ENCODE measurements at places on chromosomes 13 and 19. TPM values are rescaled to one million over a fixed set of nuclear protein-coding genes. Genes with fewer than 3 reads are reported as not detected.

The ERICH6B gene
- total RNA-seq, result not detected

The LIM2 gene
- not detected for total RNA-seq

The BRME1 gene
- total RNA-seq, result 2.1 TPM

The IGSF23 gene
- not detected for total RNA-seq

The ZNF610 gene
- 4.3 TPM for total RNA-seq

The LGALS7 gene
- total RNA-seq, result 0.22 TPM

- H3K36me3 ChIP-seq, result no peaks in the 10 kb centered on the region
- peaks cover 23% of the 10 kb centered on the region for H3K4me1 ChIP-seq
- DNase-seq, result no peak
- peaks cover 81% of the 10 kb centered on the region for H3K27me3 ChIP-seq
- H3K27ac ChIP-seq, result no peak overlapping the region
- H3K4me3 ChIP-seq, result no peak overlapping the region
These were observed 2.0 kb downstream of the NPAS1 start for GRCh38 chr19:47021536-47022139.

GRCh38 chr19:31340042-31341025 lies 8.9 kb downstream of the TSHZ3 start:
- DNase-seq, result peak; percentile 71
- H3K4me1 ChIP-seq, result peaks cover 39% of the 10 kb centered on the region
- H3K27me3 ChIP-seq, result no peaks in the 10 kb centered on the region
- peaks cover 11% of the 10 kb centered on the region for H3K36me3 ChIP-seq

DNA sequence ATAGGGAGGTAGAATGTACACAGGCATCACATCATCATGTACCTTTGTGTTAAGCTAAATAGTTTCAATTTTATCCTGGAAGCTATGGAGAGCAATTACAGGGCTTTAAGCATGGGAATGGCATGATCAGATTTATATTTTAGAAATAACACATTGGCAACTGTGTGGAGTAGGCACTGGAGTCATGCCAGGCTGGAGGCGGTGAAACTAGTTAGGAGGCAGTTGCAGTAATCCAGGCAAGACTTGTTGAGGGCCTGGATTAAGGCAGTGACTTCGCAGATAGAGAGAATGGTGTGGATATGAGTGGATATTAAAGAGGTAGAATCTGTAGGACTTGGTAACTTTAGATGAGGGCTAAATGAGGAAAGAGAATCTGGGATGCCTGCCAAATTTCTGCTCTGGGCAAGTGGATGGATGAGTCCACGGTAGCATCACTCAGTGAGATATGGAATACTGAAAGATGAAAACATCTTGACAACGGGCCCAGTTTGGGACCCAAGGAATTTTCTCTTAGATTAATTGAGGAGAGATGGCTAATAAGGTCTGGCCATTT lies 506.2 kb downstream of the FGF9 start:
- no peaks in the 10 kb centered on the region for H3K36me3 ChIP-seq
- no peak overlapping the region for H3K4me3 ChIP-seq
- peak; percentile 34 for DNase-seq
- H3K27me3 ChIP-seq, result no peaks in the 10 kb centered on the region
- no peaks in the 10 kb centered on the region for H3K4me1 ChIP-seq

DNA sequence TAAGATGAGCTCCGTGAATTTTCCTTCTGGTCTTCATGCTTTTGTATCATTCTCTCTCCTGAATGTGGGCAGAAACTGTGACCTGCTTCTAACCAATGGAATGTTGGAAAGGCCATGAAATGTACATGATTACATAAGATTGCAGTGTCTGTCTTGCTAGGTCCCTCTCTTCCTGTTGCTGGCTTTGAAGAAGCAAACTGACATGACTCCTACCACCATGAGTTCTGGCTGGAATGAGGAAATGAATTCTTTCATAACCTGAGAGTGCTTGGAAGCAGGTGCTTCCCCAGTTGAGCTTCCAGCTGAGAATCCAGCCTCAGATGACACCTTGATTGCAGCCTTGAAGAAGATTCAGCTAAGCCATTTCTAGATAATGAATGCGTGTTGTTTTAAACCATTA lies 275.0 kb upstream of the MIR17HG start:
- H3K27me3 ChIP-seq, result no peaks in the 10 kb centered on the region
- H3K27ac ChIP-seq, result no peak overlapping the region
- no peaks in the 10 kb centered on the region for H3K36me3 ChIP-seq
- no peaks in the 10 kb centered on the region for H3K4me1 ChIP-seq

DNA sequence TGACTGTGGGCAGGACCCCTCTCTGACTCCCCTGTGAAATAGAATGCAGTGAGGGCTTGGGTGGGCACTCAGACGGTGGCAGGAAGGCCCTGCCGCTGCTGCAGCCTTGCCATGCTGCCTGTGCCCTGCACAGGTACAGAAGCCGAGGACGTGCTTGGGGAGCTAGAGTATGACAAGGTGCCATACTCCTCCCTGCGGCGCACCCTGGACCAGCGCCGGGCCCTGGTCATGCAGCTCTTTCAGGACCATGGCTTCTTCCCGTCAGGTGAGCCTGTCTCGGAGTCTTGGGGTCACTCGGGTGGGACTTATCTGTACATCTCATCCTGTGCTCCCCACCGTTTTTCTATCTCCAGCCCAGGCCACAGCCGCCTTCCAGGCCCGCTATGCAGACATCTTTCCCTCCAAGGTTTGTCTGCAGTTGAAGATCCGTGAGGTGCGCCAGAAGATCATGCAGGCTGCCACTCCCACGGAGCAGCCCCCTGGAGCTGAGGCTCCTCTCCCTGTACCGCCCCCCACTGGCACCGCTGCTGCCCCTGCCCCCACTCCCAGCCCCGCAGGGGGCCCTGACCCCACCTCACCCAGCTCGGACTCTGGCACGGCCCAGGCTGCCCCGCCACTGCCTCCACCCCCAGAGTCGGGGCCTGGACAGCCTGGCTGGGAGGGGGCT lies 7.3 kb upstream of the PRR19 start:
- H3K4me3 ChIP-seq, result no peak overlapping the region
- no peaks in the 10 kb centered on the region for H3K27me3 ChIP-seq
- no peak overlapping the region for H3K27ac ChIP-seq
- H3K4me1 ChIP-seq, result peaks cover 2% of the 10 kb centered on the region
- peaks cover 68% of the 10 kb centered on the region for H3K36me3 ChIP-seq
- no peak for DNase-seq

GRCh38 chr13:51620165-51620983 lies 36.1 kb downstream of the WDFY2 start:
- no peaks in the 10 kb centered on the region for H3K27me3 ChIP-seq
- H3K27ac ChIP-seq, result peak overlapping the region; percentile 82
- H3K4me1 ChIP-seq, result peaks cover 27% of the 10 kb centered on the region
- H3K4me3 ChIP-seq, result no peak overlapping the region
- H3K36me3 ChIP-seq, result no peaks in the 10 kb centered on the region
- peak; percentile 78 for DNase-seq

GRCh38 chr13:30373727-30374126 lies 48.6 kb upstream of the UBE2L5 start:
- no peak overlapping the region for H3K4me3 ChIP-seq
- H3K27me3 ChIP-seq, result no peaks in the 10 kb centered on the region
- H3K27ac ChIP-seq, result no peak overlapping the region
- H3K36me3 ChIP-seq, result no peaks in the 10 kb centered on the region
- no peak for DNase-seq

- no peak overlapping the region for H3K27ac ChIP-seq
- no peak overlapping the region for H3K4me3 ChIP-seq
- DNase-seq, result no peak
- H3K36me3 ChIP-seq, result no peaks in the 10 kb centered on the region
These were observed 115.8 kb downstream of the NBEA start for GRCh38 chr13:35057858-35058257.

DNA sequence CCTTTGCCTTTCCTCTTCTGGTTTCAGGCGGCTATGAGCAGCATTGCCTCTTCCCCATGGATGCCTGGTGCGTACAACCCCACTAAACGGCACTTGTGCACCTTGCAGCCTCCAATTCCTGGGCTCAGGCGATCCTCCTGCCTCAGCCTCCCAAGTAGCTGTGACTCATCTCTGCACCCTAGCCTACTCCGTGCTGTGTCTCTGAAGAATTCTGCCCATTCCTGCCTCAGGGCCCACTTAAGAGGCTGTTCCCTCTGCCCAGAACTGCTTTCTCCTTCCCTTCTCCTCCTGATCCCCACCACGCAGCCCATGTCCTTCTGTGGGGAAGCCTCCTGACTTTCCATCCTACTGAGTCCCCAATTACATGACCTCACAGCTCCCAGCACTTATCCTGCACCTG lies 142.2 kb upstream of the ZNF507 start:
- no peak overlapping the region for H3K27ac ChIP-seq
- no peak overlapping the region for H3K4me3 ChIP-seq
- H3K4me1 ChIP-seq, result peaks cover 2% of the 10 kb centered on the region
- H3K36me3 ChIP-seq, result no peaks in the 10 kb centered on the region
- DNase-seq, result no peak
- H3K27me3 ChIP-seq, result no peaks in the 10 kb centered on the region

DNA sequence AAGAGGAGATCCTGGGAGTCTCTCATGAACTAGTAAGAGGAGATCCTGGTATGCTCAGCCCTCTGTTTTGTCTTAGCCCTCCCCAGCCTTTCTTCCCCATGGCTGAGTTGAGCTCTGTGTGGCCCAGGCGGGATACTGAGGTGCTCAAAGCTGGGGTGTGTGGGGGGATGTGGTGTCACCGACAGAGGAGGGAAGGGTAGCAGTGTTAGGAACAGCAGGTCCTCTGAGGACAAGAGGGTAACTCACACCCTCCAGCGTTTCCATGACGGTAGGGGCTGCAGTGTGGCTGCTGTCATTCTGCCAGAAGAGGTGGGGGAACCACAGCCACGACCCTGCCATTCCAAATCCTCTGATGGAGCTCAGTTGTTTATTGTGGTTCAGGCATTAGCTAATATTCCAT lies 691 bp downstream of the KIR2DL4 start:
- DNase-seq, result no peak
- H3K4me1 ChIP-seq, result no peaks in the 10 kb centered on the region
- no peaks in the 10 kb centered on the region for H3K27me3 ChIP-seq
- no peaks in the 10 kb centered on the region for H3K36me3 ChIP-seq

- no peak overlapping the region for H3K27ac ChIP-seq
- H3K4me1 ChIP-seq, result peaks cover 51% of the 10 kb centered on the region
- peak; percentile 75 for DNase-seq
- no peaks in the 10 kb centered on the region for H3K27me3 ChIP-seq
- H3K4me3 ChIP-seq, result no peak overlapping the region
These were observed 2.9 kb upstream of the TLE6 start for GRCh38 chr19:2974342-2975041.

Measured in muscle of leg (tissue), 16 donors.